ENCODE measurements at places on chromosomes 3 and 15.

DNA sequence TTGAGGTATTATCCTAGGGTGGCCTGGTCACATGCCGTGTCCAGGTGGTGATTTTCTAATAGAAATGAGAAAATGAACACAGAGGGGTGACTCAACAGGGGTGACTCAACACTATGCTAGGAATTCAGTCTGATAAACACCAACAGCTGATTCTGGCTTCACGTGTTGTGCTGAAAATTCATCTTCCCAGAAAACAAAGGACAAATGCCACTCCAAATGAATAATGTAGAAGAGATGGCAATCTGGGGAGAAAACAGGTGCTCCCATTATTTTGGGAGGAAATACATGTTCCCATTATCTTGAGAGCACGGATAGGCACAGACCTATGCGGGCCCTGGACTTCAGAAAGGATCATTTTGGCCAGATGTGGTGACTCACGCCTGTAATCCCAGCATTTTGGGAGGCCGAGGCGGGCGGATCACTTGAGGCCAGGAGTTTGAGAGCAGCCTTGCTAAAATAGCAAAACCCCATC is 101.2 kb upstream of the MEX3B start:
- no peak for DNase-seq

DNA sequence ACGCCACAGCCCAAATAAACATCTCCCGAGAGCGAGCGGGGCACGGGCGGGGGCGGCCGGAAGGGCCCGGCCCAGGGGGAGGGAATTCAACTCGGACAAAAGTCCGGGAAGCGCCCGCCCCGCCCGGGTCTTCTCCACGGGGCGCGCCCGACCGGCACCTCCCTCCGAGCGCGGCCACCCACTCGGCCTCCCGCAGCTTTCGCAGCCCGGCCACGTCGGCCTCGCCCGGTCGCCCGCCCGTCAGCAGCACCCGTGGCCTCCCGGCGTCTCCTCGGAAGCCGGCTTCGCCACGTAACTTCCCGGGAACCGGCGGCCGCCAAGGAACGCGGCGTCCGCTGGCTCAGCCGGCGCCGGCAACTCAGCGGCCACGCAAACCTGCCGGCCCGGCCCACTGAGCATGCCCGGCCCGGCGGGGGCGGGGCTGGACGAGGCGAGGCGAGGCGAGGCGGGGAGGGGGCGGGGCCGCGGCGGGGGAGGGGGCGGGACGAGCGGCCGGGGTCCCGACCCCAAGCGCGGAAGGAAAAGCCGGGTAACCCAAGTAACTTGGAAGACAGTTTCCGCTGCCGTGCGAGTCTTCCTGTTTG is at the start of gene TJP1:
TJP1 (minus strand) TSS at position 369 of the 584 bp plus-strand sequence. CDS start 440 bp downstream, outside the sequence.
- no peak for DNase-seq

- no peak for DNase-seq
Observed at GRCh38 chr3:156511987-156512677, 42.8 kb downstream of the SSR3 start.

DNA sequence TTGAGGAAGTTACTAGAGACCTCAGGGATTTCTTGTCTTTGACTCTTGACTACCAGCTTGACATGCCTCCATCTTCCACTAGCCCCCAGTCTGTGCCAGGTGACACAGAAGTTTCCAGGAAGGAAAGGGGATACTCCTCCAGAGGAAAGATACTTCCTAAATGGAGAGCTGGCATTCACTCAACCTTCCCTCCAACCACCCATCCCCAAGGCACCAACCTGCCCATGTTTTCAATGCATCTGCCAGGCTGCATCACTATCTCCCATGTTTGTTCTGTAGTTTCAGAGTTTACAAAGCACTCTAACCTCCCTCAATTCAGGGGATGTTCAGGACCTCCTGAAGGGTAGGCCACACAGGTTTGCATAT is 198.4 kb upstream of the LPP start:
- DNase-seq = no peak

- no peak for DNase-seq
Observed at GRCh38 chr3:48702320-48702920, 14.6 kb downstream of the IP6K2 start.

GRCh38 chr3:29890801-29891200 is 609.9 kb downstream of the RBMS3 start:
- DNase-seq = no peak

GRCh38 chr3:27559835-27560234 is 75.7 kb upstream of the SLC4A7 start:
- DNase-seq = no peak

DNA sequence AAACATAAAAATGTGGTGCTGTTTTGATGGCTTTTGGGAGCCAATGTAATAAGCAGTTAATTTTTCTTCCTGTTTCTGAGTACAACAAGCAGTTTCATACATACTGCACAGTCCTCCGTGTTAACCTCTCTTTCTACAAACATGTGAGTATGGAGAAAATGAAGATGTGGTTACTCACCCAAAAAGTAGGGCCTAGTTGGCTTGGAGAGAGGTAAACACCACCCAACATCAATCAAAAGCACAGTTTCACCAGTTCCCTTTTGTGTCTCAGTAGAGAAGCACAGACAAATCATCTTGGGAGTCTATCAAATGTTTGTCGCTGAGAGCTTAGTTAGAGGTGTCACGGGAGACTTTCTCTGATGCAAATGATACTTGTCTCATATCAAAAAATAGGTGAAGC is 320.2 kb downstream of the UNC13C start:
- DNase-seq = no peak

DNA sequence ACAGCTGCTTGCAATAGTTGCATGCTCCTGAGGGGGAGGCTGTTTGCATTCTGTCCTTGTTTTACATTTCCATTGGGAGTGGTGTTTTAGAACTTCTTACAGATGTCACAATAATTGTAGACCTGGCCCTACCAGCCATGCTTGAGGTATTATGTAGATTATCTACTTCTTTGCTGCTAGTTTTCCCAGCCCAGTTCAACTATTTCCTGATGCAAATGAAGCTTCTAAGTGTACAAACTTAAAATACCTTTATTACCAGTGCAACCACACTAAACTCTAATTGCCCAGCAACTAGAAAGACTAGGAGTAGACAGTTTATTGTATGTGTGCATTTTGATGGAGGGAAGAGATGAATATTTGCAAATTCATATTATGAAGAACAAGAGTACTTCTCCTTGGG is 104.9 kb upstream of the MYZAP start:
- DNase-seq = no peak

GRCh38 chr15:48061605-48062004 is 59.2 kb upstream of the SLC24A5 start:
- DNase-seq = no peak

DNA sequence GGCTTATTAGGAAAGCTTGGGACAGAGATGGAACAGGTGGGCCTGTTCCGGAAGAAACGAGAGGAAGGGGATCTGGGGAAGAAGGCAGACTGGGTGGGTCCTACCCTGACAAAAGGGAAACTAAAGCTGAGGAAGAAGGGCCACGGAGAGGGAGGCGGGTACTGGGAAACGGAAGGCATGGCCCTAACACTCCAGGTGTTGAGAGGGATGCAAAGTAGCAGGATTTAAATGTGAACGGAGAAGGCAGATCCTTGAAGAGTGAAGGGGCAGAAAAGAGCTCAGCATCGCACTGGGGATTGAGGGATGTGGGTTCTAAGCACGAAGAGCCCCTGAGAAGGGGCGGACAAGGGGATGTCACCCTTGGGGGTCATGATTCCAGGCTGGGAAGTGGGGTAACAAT is 735 bp downstream of the STIMATE start:
- DNase-seq = no peak

DNA sequence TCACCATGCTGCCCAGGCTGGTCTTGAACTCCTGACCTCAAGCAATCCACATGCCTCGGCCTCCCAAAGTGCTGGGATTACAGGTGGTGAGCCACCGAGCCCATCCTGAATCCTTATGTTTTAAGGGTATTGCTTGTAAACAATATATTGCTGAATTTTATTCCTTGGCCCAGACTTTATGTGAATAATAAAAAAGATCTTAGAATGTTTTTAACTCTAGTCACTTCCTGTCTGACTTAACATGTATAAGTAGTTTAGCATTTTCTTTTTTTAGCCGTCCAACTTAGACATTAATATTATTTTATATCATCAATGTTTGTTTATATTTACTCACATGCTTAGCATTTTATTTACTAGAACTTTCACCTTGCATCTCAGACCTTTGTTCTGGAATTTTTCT is 9.2 kb upstream of the EIF2B5 start:
- DNase-seq = no peak

DNA sequence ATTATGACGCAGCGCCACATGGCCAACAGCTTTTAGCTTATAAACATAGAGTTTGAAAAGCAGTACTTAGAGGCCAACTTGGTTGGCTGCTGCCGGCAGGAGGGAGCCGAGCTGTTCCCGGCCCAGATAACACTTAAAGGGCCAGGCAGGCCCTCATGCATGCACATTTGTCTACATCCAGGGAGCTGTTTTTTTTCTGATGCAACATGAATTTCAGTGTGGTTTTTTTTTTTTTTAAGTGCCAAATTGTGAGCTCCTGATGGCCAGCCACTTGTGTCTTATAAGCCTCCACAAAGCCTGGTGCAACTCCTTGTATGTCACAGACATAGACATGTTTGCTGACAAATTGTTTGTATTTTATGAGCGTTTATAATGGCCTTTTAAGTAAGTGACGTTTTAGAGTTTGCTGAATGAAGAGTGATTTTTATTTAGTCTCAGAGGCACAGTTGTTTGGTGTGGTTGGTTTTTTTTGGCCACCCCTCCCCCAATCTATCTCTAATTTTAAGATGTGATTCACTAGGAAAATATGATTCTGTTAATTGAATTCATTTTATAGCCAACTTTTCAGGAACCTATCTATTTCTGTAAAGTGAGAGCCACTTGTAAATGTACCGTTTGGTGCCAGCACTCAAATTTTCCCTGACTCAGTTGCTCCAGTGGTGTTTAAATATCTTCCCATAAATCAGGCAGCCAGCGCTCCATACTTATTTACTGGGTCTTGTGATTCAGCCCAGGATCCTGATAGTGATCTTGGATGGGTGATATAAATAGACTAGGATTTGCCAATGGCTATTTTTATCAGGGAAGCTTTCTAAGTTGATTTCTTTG is 134.3 kb downstream of the VGLL4 start:
- DNase-seq = no peak

DNA sequence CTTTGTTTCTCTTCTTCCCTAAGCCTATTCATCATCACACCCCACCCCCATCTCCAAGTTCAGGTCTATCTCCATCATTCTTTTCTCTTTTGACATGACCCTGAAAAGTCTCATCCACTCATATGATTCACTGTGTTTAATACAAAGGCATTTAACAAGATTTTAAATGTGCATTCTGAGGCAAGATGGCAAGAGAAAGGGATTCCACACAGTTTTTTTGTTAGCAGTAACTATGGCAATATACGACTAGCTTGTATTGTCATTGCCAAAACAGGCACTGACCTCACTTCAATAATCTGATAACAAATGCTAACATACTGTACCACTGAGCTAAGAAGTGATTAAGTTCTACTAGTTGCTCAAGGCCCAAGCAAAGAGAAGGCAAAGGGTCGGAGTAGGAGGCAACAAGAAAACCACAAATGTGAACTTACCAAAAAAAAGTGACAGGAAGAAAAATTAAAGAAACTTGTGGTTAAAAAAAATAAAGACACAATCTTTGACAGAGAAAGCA is 53.2 kb downstream of the FBN1 start:
- DNase-seq = no peak

- DNase-seq = no peak
Observed at GRCh38 chr15:57751177-57751800, 44.8 kb downstream of the POLR2M start.

Measured in CD4-positive, alpha-beta T cell treated with Interleukin-12 subunit alpha and Interleukin-12 subunit beta, for 1 hour (primary cell).